AML-193 (cell line): ENCODE measurements at places on chromosomes 16 and 17.

- no peak for DNase-seq
These were observed 3.0 kb downstream of the LASP1 start for GRCh38 chr17:38872671-38873385.

DNA sequence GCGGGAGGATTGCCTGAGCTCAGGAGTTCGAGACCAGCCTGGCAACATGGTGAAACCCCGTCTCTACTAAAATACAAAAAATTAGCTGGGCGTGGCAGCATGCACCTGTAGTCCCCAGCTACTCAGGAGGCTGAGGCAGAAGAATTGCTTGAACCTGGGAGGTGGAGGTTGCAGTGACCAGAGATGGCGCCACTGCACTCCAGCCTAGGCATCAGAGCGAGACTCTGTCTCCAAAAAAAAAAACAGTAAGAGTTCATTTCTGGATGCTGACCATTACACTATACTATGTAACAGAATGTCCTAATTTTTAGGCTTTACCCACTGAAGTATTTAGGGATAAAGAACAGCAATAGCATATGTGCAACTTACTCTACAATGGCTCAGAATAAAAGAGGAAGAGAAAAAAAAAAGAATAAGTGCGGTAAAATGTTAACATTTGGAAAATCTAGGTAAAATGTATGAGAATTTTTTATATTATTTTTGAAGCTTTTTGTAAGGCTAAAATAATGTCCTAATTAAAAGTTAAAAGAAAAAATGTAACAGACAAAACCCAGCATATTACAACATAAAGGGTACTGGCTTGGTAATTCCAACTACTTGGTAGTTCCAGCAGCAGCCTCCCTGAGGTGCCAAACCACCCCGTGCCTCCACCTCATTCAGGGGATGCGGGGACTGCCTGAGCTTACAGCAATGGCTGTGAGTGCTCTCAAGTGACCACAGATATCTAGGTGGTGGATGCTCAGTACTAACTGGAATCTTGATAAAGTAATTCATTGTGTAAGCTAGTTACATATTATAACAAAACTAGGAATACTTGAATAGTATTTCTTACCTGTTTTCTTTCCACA lies 10.9 kb downstream of the COPS3 start:
- DNase-seq = peak; percentile 0

DNA sequence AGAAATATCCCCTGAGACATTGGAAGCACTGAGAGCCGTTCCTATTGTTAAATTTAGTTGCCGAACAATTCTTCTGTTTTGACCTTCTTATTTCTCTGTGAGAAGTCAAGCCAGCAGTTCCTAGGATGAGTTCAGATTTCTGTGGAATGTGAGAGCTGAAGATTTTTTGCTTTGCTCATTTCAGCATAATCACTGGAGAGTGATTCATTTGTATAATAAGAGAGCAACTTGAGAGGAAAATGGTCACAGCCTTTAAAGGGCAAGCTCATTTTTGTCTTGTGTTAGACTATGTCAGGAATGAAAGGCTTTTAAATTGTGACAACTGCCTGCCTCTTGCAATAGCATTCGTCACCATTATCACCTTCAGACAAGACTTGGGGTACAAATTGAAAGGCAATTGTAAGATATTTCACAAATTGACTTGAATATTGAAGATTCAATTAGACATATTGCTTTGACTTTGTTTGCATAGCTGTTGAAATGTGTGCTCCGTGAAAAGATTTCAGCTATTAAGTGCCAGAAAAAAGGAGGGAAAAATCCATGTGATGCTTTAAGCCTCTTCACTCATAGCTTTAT lies 900.0 kb upstream of the GOT2 start:
- no peak for DNase-seq

DNA sequence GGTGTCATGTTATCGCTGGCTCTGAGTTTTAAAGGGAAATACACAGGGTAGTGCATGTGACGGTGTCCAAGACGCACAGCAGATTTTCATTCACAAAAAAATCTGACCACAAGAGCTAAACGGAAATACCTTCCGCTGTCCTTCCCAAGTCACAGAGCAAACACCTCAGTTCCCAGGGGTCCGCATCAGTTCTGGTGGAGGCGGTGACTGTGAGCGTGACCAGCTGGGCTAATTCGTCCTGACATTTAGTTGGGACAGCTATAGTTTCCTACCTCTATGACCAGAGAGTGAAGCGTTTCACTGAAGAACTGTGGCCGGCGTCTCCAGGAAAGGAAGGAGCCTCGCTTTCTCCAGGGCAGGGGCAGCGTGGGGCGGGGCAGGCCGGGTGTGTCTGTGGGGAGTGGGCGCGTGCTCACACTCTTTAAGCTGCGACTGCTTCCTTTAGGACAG lies 10.5 kb upstream of the FASN start:
- DNase-seq = no peak

DNA sequence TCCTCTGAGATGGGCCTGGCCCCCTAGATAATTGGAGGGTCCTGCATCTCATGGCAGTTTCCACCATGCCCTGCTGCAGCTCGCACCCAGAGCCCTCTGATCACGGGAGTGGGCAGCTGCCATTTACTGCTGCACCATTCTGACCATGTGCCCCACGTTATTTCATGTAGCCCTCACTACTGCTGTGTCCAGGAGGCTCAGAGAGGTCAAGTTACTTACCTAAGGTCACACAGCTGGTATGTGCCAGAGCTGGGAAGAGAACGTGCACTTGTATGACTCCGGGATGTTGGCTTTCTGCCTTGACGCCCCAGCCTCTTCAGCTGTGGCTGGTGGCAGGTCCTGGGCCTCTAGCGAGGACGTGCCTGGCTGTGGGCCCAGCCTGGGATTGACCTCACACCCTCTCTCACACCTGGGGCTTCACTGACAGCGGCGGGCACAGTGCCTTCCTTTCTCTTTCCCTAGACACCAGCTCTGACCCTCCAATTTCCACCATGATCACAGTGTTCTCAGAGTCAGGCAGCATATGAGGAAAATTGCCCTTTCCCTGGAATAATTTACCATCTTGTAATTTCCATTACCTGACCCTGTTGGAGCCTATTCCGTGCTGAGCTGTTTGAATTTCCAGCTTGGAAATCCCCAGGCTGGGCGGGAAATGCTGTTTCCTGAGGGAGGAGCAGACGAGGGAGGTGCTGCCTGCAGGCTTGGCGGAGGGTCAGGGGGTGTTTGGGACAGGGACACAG lies 18.5 kb upstream of the DOC2B start:
- DNase-seq = no peak

GRCh38 chr17:78484271-78485246 lies 92.6 kb downstream of the DNAH17 start:
- no peak for DNase-seq

- no peak for DNase-seq
These were observed 47.8 kb downstream of the BMERB1 start for GRCh38 chr16:15482068-15482747.

- no peak for DNase-seq
These were observed 578.4 kb downstream of the CDH11 start for GRCh38 chr16:64543441-64543840.

DNA sequence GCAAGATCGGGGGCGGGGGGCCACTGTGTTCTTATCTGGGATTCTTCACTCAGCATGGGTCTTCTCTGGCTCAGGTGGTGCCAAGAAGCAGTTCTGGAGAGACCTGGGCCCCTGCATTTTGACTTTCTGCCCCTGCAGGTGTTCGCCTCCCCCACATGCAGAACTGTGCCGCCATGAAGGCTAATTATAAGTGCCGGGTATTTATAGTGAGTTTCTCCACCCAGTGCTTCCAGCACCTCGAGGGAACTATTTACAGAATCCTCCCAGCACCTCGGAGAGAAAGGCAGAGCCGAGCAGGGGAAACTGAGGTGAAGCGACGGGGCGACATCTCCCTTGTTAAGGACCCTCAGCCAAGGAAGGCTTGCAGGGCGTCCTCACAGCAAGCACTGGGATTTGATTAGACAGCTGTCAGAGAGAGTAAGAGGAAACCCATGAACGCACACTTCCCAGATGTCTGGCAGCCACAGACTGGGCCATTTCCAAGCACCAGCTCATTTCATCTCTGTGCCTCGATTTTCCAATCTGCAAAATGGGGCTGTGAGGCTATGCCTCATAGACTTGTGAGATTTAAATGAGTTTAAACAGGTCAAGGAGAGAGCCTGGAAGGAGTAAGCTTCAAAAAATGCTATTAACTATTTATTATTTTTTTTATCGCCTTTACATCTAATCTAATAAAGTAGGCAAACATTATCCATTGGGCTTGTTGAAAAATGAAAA lies 36.4 kb upstream of the GRIN2A start:
- no peak for DNase-seq

DNA sequence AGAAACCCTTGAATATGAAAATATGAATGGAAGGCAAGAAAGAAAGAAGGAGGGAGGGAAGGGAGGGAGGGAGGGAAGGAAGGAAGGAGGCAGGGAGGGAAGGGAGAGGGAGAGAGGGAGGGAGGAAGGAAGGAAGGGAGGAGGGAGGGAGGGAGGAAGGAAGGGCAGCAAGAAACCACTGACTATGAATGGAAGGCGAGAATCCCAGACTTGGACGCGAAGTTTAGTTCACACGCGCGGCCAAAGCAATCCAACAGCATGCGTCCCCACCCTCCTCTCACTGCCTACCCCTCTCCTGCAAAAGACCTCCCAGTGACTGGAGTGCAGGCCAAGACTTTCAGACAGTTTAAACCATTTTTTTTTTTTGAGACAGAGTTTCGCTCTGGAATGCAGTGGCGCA lies 7.9 kb upstream of the SMARCD2 start:
- no peak for DNase-seq

- no peak for DNase-seq
These were observed 402.2 kb upstream of the SALL1 start for GRCh38 chr16:51553314-51553713.

GRCh38 chr16:69589434-69590269 lies 23.9 kb downstream of the NFAT5 start:
- DNase-seq = no peak
